Right kidney (tissue), 9 donors: ENCODE measurements at places on chromosomes 12 and 14.

GRCh38 chr12:49336645-49337584 is at the start of gene C1QL4:
TSS of gene C1QL4 (minus strand) at chr12:49337188. CDS start at chr12:49336477, 711 bp downstream.
- peak; percentile 84 for DNase-seq

GRCh38 chr12:93678779-93679178 is 1.6 kb downstream of the CRADD start:
- DNase-seq = no peak

DNA sequence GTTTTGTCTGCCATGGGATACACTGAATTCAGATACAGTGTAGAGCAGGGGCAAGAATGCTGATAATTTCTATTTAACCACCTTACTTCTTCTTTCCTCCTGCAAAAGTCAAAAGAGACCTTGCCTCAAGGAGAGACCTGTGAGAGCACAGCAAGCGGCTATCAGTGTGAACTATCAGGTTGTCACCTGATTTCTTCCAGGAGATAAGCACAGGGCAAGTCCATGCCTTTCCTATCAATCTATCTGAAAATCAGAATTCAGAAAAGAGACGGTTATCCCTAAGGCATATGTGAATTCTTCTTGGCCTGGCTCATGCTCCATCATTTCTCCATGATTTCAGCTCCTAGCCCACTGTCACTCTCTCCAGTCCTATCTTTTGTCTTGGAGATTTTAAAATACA is 128.9 kb upstream of the CCND2 start:
- DNase-seq = no peak

GRCh38 chr14:25943329-25943728 is 654.5 kb downstream of the NOVA1 start:
- DNase-seq = no peak

DNA sequence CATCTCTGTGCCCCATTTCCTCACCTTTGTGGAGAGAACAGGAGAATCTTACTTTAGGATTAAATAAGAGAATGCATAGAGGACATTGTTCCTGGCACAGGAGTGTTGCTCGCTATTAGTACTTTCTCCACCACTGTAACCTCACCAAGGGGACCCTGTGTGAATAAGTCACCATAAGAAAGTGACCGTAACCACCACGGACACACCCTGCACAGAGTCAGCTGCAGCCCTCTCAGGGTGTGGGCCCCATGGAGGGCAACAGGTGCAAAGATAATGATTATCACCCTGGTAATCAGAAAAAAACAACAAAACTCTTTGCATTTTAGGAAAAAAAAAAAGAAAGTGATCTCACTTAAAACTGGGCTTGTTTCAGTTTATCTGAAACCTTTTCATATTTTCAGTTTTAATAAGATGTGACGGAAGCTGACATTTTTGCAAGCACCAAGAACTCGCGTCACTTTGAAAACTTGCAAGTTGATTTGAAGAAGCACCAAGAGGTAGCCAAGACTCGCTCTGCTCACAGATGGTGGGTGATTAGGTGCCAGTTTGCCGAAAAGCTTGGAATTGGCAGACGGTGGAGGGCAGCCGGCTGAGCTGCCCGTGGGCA is 87.0 kb upstream of the VRK1 start:
- DNase-seq = no peak
